Effector CD8-positive, alpha-beta T cell (primary cell): ENCODE measurements at places on chromosomes 7 and 10.

DNA sequence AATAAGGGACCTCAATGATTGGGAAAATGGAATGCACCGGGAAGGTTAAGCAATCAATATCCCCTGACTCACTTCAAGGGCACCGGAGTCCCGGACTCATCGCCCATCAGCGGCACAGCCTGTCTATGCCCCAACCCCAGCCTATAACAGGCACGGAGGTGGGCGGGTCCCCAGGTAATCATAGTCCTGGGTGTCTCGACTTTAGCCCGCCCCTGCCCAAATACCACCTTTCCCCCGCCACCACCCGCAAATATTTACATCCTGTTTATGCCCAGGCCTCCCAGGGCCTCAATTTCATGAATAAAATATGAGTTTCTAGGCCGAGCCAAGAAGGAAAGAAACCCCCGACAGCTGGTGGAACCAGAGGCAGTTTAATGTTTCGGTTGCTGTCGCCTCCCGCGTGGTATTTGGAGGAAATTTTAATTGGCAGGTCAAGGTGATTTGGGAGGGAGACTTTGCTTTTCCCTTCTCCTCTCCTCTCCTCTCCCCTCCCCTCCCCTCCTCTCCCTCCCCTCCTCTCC, 15.6 kb upstream of the RFC2 start:
- peak; percentile 59 for DNase-seq

GRCh38 chr10:82378146-82378545, 503.2 kb downstream of the NRG3 start:
- DNase-seq: no peak

GRCh38 chr7:115883629-115884028, 146.9 kb downstream of the TFEC start:
- DNase-seq: no peak

- DNase-seq: no peak
Measured at GRCh38 chr7:8303904-8304528, 42.0 kb upstream of the ICA1 start.

- DNase-seq: no peak
Measured at GRCh38 chr7:142969183-142969582, 7.0 kb upstream of the KEL start.

DNA sequence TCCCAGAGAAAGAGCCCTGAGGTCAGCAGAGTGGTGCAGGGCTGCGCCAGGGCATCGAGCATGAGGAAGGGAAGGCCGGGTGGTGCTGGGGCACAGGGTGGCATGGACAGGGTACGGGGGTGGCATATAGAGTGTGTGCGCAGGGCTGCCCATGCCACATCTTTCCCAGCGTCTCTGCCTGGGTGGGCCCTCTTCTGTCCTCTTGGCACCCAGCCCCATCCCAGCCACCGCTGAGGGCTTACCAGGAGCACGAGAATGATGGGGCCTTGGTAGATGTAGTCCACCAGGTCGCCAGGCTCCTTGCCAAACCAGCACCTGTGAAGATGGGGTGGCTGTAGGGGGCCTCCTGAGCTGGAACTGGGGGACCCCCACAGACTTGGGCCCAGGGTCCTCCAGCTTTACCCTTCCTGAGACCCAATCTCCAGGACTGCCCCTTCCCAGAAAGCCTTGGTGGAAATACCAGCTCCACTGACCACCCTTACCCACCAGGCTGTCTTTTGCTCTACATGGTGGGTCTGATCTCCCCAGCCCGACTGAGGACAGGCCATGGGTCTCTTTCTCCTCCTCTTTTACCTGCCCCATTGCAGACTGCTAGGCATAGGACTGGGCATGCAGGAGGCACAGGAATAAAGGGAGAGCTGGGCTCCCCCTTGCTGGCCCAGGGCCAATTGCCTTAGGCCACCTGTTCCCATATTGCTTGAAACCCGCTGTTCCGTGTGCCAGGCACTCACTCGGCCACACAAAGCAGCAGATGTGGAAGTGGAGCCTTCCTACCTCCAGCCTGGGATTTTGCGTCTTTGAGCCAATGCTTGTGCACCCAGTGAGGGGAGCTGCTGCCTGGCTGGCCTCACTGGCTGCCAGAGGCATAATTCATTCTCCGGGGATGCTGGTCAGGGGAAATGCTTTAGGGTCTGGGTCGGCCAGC, 21.7 kb downstream of the CRHR2 start:
- DNase-seq: no peak

GRCh38 chr7:45501791-45502190, 72.4 kb upstream of the ADCY1 start:
- DNase-seq: no peak

GRCh38 chr7:64180989-64181388, 26.0 kb upstream of the ZNF735 start:
- no peak for DNase-seq

DNA sequence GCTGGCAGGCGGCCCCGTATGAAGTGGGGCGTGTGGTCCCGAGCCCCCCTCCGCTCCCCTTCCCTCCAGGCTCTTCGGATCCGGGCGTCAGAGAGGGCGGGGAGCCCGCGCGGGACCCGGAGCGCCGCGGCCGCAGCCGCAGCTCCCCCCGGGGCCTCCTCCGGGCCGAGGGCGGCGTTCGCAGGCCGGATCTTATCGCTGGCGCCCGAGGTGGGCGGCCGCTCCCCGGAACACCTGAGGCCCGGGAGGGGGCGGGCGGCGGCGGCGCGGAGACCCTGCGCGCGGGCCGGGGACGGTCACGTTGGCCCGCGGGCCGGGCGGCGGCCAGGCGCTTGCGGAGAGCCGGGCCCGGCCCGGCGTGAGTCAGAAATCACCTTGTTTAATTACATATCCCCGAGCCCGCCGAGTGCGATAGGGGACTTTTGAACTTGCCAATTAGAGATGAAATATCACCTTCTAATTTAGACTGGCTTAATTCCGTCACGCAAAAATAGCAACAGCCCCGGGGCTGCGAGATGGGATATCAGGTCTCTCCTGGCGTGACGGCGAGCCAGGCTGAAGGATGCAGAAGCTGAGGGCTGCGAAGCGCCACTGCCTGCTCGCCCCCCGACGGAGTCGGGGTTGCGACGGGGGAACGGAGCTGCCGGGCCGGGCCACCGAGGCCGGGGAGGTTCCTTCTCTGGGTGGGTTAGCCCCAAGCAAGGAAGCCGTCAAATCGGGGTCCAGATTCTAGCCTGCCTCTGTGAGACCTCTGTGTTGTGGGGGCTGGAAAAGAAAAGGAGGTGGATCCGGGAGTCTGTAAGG, 43.4 kb downstream of the LDB3 start:
- DNase-seq: peak; percentile 37

DNA sequence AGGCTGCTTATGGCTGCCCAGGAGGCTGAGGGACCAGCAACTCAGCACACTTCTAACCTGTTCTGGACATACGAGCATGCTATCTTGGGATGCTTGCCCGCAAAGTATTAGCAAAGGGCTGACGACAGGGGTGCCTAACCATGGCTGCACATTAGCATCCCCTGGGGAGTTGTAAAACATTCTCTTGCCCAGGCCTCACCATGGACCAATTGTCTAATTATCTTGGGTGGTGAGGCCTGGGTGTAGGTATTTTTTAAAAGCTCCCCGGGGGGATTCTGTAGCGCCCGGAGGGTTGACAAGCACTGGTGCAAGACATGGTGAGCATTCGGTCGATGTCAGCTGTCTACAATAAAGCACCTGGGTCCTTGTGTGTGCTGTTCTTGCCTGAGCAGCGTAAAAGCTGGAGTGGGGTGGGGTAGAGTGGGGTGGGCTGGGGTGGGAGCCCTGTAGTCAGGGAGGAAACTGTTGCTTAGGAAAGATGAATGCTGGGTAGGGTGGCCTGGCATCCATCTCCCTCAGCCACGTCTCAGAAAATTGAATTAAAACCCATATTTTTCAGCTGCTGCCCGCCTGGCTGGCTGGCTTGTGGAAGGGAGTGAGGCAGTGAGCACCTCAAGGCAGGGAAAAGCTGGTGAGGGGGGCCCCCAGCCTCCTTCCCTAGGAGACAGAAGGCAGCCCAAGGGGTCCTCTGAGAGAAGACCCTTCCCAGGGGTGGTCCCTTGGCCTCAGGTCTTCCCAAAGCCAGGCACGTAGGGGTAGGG, 2.9 kb upstream of the ADCYAP1R1 start:
- DNase-seq: no peak

DNA sequence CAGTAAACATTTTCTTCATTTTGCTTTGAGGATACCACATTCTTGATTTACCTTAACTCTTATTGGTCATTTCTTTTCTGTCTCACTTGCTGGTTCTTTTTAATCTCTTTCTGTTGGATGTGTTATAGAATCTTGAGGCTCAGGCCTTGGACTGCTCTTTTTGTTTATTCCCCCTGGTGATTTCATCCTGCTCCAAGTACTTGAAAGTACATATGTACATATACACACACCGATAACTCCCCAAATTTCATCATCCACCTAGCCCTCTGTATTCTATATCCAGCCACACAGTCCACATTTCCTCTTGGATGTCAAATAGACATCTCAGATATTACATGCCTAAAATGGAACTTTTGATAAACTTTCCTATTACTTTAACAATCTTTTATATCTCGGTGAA, 7.5 kb downstream of the ZNF518A start:
- DNase-seq: no peak

DNA sequence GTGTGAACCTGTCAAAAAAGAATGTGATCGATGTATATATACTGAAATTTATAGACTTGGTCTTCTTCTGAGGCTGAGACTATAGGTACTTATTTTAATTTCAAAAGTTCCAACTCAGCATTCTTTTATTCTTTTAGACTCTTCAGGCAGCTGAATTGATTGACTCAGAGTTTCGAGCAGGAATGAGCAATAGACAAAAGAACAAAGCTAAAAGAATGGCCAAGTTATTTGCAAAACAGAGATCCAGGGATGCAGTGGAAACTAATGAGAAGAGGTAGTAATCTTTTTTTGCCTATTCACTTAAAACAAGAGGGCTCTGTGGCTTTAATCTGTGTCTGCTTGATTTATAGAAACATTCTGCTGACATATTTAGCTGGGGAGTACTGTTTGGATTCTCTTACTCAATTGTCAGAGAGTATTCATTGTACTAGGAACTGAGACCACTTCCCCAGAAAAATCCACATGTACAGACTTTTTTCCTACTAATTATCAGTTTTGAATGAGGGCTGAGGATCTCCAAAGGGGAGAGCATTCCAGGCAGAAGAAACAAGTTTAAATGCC, 30.1 kb downstream of the BTAF1 start:
- DNase-seq: no peak

DNA sequence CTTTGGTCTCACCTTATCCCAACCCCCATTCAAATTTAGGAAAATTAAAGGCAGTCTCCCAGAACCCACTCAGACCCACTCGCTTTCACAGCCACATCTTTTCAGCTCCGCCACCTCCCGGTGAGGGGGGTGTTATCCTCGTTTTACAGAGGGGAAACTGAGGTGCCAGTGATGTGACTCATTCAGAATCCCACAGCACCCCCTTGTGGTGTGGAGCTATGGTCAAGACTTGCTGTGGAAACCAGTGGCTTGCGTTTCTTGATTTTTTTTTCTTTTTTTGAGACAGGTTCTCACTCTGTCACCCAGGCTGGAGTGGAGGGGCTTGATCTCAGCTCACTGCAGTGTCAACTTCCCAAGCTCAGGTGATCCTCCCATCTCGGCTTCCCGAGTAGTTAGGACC, 27.6 kb downstream of the SLC35G1 start:
- DNase-seq: no peak

DNA sequence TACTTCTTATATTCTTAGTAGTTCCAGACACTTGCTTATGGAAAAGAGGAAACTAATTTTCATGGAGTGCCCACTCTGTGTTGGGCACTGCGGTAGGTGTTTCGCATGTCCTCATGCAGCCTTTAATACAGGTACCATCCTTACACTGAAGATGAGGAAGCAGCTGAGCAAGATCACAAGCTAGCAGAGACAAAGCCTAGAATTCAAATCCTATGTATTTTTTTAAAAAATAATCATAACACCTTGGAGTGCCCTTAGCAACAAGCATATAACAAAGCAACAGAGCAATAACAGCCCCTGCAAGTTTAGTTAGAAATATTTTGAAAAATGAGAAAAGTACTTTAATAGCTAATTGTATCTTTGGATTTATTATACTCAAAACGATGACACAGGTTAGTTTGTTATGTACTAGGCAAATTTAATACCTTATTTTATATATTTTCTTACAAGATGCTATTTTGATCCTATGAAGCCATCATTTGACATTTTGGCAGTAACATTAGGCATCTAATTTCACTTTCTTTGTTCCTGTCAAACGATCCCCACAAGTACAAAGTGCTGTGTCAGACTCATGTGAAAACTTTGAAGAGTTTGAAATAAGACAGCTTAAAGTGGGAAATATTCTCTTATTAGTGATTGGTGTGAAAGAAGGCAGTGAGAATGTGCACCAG, 245.8 kb downstream of the CDK14 start:
- no peak for DNase-seq

GRCh38 chr10:23326544-23327307, 17.9 kb downstream of the C10orf67 start:
- no peak for DNase-seq

DNA sequence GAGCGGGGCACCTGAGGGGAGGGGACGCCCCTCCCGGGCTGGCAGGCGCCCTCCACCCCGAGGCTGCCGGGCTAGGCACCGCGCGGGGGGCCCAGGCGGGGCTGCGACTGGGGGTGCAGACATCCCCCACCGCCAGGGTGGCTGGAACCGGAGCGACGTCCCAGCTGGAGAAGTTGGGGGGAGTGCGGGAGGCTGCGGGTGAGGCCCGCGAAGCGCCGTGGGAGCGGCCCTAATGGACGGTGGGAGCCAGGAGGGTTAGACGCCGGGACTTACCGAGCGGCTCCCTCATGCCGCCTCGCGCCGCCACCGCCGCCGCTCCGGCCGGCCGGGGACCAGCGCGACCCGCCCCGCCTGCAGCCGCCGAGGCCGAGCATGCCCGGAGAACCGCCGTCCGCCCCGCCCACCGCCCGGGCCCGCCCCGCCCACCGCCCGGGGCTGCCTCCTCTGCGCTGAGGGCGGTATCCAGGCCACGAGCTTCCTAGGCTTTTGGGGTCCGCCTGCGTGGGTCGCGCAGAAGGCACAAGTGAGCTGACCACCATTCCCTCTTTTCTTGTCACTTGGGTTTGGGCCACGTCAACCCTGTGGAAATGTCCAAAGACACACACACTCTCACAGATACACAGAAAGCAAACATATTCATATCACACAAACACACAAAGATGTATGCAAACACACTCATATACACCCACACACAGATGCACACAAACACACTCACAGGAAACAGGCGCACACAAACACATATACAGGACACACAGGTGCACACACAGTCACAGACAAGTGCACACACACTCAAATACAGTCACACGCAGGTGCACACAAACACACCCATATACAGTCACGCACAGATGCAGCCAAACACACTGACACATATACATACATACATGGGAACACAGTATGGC, at the start of gene JCAD:
Gene JCAD (minus strand): TSS at position 378 of the 899 bp plus-strand sequence. CDS start 11,774 bp downstream, outside the sequence.
- peak; percentile 17 for DNase-seq
